ENCODE measurements at places on chromosomes 11 and 22.

DNA sequence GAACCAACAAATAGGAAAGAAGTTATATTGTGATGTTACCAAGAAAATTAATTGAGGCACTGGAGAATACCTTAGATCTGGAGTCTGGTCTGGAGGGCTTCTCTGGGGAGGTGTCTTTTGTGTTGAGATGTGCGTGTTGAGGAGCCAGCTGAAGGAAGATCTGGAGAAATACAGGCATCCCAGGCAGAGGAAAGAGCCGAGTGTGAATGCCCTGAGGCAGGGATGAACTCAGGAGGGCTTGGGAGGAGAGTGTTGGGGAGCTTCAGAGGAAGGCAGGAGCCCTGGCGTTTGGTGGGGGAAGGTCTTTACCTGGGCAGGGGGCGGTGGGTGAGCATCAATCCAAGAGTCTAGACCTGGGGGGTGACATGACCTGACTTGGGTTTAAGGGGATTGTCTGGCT, 13.1 kb downstream of the SYNGR1 start:
- no peak for DNase-seq

- DNase-seq = no peak
Measured at GRCh38 chr22:48907591-48907990, 920.1 kb downstream of the BRD1 start.

DNA sequence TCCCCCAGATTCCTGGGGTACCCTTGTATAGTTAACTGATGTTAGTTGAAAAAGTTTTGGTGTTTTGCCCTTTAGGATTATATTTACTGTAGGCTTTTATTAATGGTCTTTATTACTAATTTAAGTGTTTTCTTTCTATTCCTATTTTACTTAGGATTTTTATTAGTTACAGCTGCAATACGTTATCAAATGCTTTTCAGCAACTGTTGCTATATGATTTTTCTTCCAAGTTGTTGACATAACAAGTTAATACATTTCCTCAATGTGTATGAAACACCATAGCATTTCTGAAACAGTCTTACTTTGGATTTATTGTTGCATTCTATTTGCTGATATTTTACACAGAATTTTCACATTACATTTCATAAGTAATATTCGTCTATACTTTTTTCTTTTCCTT, 81.2 kb upstream of the RASSF10 start:
- no peak for DNase-seq

DNA sequence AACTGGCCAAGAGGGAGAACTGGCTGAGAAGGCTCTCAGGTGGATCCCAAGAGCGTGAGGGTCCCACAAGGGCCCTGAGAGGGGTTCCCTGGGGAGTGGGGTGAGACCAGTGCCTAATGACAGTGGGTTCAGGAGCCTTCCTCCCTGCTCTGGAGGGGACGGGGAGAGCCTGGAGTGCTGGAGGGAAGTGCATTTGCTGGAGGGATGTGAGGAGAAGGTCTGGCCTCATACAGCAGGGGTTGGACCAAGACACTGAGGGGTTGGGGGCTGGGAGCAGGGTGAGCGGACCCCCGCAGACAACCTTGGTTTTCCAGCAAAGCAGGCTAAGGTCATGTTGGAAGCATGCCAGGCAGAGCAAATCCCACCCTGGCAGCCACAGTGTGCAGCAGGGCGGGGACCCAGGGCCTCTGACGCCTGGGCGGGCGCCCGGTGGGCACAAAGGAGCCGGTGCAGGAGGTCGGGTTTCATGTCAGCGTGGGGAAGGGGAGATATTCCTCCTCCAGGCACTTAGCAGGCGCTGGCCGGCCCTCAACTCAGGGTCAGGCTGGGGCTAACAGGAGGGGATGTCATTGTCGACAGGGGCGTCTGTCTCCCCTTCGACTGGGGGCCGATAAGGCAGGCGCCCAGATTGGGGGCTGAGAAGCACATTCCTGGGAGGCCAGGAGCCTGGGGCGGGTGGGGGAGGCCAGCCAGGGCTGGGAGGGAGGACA, 3.1 kb upstream of the DERL3 start:
- no peak for DNase-seq

DNA sequence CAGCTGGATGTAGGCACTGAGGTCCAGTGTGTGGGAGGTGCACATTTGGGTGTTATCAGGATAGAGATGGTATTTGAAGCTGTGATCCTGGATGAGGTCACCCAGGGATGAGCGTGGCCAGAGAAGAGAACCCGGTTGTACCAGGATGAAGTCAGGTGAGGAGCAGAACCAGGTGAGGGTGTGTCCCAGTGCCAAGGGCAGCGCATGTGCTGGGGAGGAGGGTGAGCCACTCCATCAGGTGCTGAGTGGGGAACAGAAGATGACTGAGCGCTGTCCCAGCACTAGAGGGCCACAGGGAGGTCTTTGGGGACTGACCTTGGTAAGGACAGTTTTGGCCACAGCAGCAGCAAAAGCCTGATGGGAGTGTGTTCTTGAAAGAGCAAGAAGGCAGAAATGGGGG, 2.7 kb downstream of the ARL2 start:
- no peak for DNase-seq

DNA sequence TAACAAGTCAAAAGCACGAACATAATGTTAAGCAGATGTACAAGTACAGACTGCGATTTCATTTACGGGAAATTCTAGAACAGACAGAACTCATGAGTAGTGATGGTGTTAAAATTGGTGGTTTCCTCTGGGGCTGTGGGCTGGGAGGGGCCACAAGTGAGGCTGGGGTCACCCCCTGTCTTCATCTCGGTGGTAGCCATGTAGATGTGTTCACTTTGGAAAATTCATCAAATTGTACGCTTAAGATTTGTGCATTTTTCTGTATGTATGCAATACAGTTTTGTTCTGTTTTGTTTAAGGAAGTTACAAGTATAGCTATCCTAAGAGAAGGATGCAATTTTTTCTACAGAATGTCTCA, 504 bp upstream of the ASCC2 start:
- DNase-seq = no peak

DNA sequence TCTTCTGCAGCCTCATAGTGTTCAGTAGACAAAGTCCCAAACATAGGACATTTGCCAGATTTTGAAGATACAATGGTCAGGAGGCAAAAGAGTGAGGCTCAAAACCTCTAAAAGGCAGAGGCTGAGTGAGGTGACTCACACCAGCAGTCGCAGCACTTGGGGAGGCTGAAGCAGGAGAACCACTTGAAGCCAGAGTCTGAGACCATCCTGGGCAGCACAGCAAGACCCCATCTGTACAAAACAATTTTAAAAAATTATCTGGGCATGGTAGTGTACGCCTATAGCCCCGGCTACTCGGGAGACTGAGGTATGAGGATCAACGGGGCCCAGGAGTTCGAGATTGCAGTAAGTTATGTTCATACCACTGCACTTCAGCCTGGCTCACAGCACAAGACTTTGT, 14.2 kb upstream of the ZFTA start:
- no peak for DNase-seq

Data from AG10803 (cell line).